ENCODE measurements at places on chromosomes 6 and 20. TPM values are rescaled to one million over a fixed set of nuclear protein-coding genes. Genes with fewer than 3 reads are reported as not detected.

UTRN gene
- 125 TPM for total RNA-seq

- DNase-seq = no peak
Measured at GRCh38 chr6:117487821-117488220, 5.3 kb downstream of the DCBLD1 start.

- DNase-seq = peak; percentile 38
Measured at GRCh38 chr20:47315339-47316056, 41.0 kb downstream of the ZMYND8 start.

ANKRD66 gene
- not detected for total RNA-seq

GRCh38 chr6:116450185-116450710, 10.9 kb upstream of the CALHM6 start:
- DNase-seq = no peak

EPHA7 gene
- 9.6 TPM for total RNA-seq

CALHM6 gene
- 0.21 TPM for total RNA-seq

- DNase-seq = peak; percentile 43
Measured at GRCh38 chr6:26045065-26045927, 41.9 kb upstream of the HFE start.

COL20A1 gene
- 1.1 TPM for total RNA-seq

DNA sequence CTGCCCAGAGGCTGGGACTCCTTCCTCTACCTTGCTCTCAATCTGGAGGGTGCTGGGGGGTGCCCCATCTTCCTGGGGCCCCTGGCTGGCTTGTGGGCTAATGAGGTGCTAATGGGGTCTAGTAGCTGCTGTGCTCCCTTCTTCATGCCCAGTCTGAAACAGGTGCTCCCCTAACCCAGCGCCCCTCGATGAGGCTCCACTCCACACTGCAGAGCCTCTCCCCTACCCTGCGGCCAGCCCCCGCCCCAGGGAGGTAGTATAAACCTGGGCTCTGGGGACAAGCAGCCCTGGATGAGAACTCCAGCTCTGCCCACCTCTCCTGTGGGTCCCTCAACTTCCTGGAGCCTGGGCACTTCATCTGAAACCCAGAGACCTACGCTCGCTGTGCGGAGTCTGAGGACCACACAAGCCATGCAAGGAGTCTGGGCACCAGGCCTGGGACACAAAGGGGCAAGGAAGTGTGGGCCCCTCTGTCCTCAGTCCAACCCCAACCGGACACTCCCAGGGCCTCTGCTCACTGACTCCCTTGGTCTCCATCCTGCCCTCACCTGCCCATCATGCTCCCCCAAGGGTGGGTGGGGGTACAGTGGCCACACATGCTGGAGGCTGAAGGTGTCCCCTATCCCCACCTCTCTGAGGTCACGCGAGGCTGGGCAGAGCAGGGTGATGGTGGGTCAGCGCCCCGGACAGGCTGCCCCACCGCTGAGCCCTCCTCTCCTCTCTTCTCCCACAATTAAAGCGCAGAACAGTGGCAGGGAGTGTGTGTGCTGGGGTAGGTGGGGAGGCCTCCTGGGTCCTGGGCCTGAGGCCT, 6.1 kb downstream of the RPL10A start:
- DNase-seq = no peak

- DNase-seq = no peak
Measured at GRCh38 chr6:44122801-44123200, 4.5 kb downstream of the MRPL14 start.

HSPA1L gene
- total RNA-seq = 1.9 TPM

HUS1B gene
- total RNA-seq = 1.1 TPM

DNA sequence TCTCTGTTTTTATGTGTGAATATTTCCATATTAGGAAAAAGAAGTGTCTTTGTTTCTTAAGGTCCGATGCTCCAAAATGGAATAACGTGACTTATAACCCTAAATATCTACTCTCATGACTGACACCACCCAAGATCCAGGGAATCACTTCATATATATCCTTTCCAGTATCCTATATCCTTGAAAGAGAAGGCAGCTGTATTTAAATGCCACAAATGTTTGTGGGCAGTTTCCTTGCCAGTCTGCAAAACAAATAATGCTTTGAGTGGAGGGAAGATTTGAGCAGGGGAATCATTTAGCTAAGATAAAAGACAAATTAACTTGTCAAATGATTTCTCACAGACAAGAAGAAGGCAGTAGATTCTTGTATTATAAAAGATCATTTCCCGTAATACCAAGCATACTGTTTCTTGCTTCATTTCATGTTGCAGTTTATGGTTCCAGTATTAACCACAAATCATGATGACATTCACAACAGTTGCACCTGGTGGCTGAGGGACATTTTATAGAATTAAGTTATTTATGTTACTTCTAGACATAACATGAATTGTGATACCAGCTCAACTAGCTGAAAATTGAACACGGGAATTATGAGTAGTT, 30.0 kb upstream of the FABP7 start:
- no peak for DNase-seq

DNA sequence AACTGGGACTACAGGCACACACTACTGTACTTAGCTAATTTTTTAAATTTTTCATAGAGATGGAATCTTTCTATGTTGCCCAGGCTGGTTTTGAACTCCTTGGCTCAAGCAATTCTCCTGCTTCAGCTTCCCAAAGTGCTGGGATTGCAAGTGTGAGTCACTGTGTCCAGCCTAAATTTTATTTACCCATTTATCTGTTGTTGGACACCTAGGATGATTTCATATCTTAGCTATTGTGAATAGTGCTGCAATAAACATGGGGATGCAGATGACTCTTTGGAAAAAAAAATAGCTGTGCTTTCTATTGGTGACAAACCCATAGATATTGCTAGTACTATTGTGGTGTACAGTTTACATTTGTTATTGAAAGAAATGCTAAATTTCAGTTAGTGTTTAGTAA, 19.6 kb upstream of the SYNCRIP start:
- no peak for DNase-seq

GRCh38 chr20:54344832-54345231, 130.6 kb upstream of the DOK5 start:
- no peak for DNase-seq

DNA sequence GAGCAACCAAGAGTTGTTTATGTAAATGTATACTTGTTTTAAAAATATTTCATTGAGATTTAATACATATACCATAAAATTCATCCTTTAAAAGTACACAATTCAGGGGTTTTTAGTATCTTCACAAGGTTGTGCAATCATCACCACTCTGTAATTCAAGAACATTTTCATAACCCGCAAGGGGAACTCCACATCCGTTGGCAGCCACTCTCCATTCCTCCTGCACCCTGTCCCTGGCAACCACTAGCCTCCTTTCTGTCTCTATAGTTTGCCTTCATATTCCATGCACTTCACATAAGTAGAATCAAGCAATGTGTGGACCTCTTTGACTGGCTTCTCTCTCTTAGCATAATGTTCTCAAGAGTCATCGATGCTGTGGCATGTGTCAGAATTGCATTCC, 104.2 kb upstream of the PDE10A start:
- no peak for DNase-seq

DNA sequence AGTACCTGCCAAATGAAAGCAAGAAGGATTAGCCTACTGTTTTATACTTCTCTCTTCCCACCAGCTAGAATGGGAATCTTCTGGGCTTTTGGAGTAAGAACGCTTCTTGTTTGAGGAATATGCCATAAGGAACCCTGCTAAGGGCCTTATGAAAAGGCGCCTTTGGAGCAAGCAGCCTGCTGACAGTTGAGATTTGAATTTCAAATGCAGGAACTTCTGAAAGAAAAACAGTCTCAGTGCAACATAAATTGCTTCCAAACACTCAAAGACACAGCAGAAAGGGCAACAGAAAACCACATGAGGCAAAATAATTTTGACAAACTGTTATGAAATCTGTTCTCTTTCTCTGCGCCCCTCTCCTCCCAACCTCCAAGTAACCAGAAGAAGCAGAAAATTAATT, 149.4 kb upstream of the B3GAT2 start:
- DNase-seq = no peak

BEND6 gene
- 1.5 TPM for total RNA-seq

GRCh38 chr6:119350952-119351372, 1.4 kb upstream of the MAN1A1 start:
- DNase-seq = no peak

DNA sequence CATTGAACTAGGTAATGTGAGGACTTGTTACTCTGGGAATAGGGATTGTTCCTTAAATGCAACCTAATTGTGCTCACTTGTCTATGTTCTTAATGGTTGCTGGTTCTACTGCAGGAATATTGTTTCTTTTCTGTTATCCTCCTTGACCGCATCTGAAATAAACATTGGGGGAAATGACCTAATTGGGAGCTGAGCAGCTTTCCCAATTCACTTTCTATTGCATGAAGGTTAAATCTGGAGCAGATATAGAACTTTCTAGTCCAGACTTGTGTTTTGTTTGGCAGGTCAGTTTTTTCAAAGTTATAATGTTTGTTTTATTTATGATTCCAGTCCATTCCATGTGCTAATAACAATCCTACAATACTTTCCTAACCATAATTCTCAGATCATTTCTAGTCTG, 981.0 kb upstream of the CITED2 start:
- DNase-seq = no peak

PPP1R3D gene
- total RNA-seq = 3.6 TPM
